Ammon's horn (tissue), 1 donor: ENCODE measurements at places on chromosomes 1 and 21.

DNA sequence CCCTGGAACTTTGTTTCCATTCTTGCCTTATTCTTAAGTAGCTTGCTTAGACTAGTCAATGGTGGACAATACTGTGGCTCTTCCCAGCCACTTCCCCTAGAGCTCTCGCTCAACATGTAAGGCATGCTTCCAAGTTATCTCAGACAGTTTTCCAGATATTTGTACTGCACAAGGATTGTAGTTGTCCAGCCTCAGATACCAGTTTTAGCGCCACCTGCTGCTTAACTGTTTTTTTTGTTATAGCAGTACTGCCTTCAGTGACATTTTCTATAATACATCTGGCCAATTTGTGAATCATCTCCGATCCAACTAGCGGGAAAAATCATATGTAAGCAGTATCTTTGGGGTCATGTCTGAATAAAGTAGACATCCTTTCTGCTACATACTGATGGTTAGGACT, 346.7 kb upstream of the ADGRL4 start:
- peak; percentile 7 for DNase-seq

DNA sequence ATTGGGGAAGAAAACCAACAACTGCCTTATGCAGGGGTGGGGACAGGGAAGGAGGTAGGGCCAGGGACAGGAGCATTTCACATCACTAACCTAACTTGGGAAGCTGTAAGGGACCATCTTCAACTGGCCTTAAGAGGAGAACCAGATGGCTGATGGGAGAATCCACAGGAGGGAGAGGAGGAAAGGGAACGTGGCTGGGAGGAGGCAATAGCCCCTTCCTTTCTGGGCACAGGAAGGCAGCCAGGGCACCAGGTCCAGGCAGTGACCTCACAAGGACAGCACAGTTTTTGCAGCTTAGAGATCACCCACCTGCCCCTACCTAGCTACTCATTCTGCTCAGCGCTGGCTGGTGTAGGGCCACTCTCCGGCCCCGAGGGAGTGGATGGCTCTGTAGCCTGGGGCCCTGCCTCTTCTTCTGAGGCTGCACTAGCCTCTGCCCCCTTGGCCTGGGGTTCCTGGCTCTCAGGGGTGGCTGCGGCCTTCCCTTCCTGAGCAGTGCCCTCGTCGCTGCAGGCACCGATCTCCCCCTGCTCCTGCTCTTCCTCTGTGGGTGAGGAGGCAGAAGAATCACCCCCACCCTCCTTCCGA, 1.7 kb downstream of the MARCKSL1 start:
- no peak for DNase-seq

- peak; percentile 73 for DNase-seq
Measured at GRCh38 chr1:20476265-20477038, 9.6 kb downstream of the CAMK2N1 start.

DNA sequence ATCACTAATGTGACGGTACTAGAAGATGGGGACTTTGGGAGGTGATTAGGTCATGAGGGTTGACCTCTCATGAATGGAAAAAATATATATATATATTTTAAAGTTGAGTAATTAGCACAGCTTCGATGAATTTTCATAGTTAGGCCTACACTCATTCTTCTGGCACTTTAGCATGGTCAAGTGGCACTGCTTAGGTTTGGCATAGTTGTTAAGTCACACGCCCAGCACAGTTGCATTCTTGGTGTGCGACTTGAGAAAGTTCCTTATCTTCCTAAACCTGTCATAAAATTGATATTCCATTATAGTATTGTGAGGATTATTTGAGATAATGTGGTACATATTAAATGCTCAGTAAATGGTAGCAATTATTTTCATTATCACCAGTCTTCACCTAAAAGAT, 47.7 kb downstream of the MAN1A2 start:
- DNase-seq = no peak

GRCh38 chr1:91098299-91098906, 76.6 kb upstream of the ZNF644 start:
- DNase-seq = no peak

DNA sequence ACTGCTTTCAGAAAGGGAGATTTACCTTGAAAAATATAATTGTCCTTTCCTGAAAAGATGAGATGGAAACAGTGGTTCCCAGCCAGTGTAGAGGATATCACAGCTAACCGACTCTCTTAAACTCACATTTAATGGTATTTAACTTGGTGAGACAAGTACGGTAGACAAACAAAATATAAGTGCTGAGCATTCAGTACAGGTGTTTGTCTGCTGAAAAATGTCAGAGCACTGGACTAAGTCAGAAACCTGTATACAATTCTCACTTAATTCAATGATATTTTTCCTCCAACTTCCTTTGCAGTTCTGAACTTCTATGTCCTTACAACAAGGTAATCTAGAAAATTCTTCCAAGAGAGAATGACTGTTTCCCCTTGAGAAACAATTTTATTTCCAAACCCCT, at the start of gene LCE1B:
TSS of gene LCE1B (plus strand) at position 301 of the 400 bp plus-strand sequence. CDS start 476 bp downstream, outside the sequence.
- no peak for DNase-seq

DNA sequence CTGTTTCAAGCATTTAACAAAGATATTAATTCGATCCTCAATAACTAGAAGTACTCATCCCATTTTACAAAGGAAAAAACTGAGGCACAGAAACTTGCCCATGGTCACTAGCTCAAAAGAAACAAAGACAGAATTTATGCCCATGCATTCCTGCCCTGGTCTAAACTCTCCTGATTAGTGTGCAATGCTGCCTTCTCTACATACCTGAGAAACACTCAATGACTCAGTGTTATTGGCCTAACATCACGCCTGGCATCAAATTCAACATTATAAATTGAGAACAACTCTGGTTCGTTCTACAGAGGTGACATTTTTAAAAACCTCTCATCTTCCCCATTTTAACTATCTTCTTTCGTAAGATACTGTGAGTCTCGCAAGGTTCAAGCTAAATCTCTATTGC, 5.2 kb downstream of the APP start:
- DNase-seq = no peak

- DNase-seq = no peak
Measured at GRCh38 chr1:241592273-241592958, 47.8 kb downstream of the CHML start.

- no peak for DNase-seq
Measured at GRCh38 chr1:153869486-153869885, 53.3 kb downstream of the GATAD2B start.

- DNase-seq = no peak
Measured at GRCh38 chr1:41313661-41314131, 47.5 kb upstream of the FOXO6 start.

GRCh38 chr1:45009956-45010854, 919 bp downstream of the HECTD3 start:
- DNase-seq = no peak

DNA sequence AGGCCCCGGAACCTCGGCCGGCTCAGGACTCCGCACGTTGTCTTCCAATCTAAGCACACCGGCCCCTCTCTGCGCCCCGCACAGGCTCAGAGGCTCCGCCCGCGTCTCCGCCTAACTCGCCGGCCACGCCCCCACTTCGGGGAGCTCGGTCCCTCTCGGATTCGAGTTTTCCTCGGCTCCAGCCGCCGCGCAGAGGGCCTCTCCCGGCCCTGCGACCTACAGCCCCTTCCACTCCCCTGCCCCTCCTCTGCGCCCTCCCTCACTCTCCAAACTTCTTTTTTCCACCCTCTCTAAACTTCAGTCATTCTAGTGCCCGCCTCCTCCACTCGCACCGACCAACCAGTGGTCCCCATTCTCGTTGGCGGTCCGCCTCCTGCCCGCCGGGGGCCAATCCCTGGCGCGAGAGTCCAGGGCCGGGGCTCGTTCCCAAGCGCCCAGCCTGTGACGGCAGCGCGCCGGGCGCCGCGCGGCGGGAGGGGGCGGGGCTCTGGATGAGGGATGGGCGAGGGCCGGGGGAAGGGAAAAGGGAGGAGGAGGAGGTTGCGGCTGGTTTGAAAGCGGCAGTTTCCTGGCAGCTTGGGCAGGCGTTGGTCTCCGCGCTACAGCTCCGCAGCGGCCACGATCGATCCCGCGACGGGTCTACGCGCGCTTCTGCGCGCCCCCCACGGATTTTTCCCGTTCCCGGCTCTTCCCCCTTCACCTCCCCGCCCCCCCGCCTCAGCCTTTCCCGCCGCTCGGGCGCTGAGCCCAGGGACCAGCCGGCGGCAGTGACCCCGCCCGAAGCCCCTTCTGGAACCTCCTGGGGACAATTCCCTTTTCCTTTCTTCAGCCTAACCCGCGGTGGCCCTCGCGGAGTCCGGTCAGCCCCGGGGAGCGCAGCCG, at the start of gene MAGI3:
TSS of gene MAGI3 (plus strand) at position 563 of the 882 bp plus-strand sequence. CDS start 519 bp downstream, outside the sequence.
- DNase-seq = peak; percentile 98
